ENCODE measurements at places on chromosomes 13 and 19.

- no peak for DNase-seq
These were observed 13.2 kb upstream of the CREB3L3 start for GRCh38 chr19:4140237-4140711.

DNA sequence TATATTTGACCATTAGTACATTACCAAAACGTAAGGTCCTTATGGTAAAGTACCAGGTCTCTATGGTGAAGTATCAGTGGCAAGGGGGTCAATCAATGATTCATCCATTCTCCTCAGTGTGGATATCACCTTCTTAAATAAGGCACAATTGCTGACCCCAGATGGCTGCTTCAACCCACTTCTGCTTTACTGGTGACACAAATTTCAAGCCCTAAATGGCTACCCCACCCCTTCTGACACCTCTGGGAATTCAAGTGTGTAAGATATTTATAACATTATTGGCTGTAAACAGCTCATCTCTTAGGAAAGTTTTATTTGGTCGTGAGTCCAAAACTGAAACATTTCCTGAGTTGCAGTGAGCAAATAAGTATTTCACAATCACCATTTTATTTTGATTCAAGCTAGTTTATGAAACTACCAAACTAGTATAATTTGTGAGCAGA lies 7.9 kb upstream of the WBP4 start:
- no peak for DNase-seq

GRCh38 chr13:82597747-82598146 lies 1284.5 kb downstream of the SLITRK1 start:
- no peak for DNase-seq

DNA sequence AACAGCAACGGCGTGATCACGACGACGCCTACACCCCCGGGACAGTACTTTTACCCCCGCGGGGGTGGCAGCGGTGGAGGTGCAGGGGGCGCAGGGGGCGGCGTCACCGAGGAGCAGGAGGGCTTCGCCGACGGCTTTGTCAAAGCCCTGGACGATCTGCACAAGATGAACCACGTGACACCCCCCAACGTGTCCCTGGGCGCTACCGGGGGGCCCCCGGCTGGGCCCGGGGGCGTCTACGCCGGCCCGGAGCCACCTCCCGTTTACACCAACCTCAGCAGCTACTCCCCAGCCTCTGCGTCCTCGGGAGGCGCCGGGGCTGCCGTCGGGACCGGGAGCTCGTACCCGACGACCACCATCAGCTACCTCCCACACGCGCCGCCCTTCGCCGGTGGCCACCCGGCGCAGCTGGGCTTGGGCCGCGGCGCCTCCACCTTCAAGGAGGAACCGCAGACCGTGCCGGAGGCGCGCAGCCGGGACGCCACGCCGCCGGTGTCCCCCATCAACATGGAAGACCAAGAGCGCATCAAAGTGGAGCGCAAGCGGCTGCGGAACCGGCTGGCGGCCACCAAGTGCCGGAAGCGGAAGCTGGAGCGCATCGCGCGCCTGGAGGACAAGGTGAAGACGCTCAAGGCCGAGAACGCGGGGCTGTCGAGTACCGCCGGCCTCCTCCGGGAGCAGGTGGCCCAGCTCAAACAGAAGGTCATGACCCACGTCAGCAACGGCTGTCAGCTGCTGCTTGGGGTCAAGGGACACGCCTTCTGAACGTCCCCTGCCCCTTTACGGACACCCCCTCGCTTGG lies 966 bp downstream of the JUNB start:
- no peak for DNase-seq

DNA sequence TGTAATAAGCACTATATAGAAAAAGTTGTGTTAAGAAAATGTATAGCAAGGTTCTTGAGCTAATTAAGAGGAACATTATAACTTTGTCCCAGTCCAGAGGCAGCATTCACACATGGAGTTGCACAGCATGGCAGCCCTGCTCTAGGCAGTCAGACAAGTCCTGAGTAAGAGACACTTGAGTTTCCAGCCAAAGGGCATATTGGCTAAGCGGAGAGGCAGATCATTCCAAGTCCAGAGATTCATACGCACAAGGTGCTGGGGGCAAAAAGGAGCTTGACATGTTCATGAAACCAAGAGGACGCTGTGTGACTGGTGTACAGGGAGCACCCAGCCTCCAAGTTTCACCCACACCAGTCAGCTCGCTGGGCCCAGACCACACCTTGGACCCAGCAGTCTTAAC lies 232.6 kb upstream of the IPO5 start:
- DNase-seq, result no peak

DNA sequence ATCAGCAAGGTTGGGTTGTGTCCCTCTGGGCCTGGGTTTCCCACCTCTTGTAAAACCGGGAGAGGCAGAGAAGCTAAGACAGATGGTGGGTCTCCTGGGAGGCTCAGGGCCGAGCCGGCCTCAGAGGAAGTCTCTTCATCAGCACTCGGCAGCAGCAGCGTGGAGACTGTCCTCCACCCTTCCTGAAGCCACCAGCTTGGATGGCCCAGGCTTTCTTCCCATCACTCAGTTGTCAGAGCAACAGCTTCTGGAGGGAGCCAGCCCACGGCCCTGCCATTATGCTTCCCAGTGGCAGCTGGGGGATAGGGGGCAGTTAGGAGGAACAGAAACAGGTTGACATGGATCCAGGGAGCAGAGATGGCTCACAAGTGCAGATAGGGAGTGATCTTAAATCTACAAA lies 191.0 kb downstream of the KATNAL1 start:
- no peak for DNase-seq

GRCh38 chr13:37348916-37349643 lies 243.6 kb upstream of the CSNK1A1L start:
- DNase-seq, result no peak

- no peak for DNase-seq
These were observed 207.2 kb downstream of the SPRY2 start for GRCh38 chr13:80133631-80134261.

DNA sequence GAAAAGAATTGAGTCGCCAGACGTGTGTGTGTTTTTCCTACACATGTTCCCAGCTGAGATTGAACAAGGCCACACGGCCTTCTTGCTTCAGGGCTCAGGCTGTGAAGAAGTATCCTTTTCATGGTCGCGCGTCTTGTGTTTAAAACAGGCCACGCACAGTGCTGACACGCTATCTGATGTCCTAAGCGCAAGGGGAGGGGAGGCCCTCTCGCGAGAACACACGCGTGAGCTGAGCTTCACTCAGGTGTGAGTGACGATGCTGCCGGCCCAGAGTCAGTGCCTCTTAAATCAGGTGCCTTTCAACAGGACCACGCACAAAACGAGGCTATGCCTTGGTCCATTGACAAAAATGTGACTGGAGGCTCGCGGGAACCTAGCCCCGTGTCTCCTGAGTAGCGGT lies 103.7 kb downstream of the TEX29 start:
- DNase-seq, result no peak

GRCh38 chr13:102878481-102878880 lies 32.6 kb downstream of the ERCC5 start:
- no peak for DNase-seq

GRCh38 chr19:38759590-38760003 lies 13.7 kb downstream of the LGALS7 start:
- DNase-seq, result no peak

DNA sequence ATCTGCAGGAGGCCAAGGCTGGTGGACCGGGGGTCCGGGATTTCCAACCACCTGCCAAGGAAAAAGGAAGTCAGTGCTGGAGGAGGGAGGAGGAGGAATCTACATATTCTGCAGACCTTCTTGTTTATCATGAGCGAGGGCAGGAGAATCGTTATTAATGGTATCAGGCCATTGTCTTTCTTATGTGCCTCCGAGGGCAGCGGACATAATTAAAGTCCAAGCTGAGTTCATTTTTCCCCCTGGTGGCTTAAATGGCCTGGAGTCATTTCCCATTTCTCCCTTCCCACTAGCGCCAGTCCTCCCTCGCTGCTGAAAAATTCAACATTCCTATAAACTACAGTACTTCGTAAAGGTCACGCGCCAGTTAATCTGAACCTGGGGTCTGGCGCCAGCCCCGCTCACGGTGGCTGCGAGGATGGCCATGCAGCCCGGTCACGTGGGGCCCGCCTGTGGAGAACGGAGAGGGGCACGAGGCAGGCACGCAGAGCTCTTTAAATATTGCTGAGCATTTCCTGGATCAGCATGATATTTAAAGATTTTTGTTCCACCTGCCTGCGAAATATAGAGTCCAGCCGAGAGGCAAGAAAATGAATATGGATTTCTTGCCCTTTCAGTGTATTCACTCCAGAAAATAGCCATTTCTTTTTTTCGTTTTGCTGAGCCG lies 85.2 kb upstream of the PCDH8 start:
- no peak for DNase-seq
